T-cell (primary cell): ENCODE measurements at places on chromosomes 11 and 22. TPM values are rescaled to one million over a fixed set of nuclear protein-coding genes. Genes with fewer than 3 reads are reported as not detected.

Gene LYVE1
- total RNA-seq, result 0.38 TPM

Gene MS4A6E
- not detected for total RNA-seq

Gene NAALADL1
- total RNA-seq, result 30.1 TPM

Gene CCDC34
- total RNA-seq, result 3.4 TPM
